ENCODE measurements at places on chromosomes 11 and 22.
A peak's percentile ranks its signal among the peaks of the same experiment; 100 is the strongest.

DNA sequence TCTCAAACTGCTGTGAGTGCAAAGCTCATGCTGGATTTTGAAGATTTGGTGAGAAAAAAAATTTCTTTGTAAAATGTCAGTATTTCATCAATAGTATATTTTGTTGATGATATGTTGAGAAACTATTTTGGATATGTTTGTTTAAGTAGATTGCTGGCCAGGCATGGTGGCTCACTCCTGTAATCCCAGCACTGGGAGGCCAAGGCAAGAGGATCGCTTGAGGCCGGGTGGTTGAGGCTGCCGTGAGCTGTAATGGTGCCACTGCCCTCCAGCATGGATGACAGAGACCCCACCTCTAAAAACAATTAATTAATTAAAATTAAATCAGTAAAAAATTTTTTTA lies 6.9 kb upstream of the IFITM3 start:
- DNase-seq = no peak

DNA sequence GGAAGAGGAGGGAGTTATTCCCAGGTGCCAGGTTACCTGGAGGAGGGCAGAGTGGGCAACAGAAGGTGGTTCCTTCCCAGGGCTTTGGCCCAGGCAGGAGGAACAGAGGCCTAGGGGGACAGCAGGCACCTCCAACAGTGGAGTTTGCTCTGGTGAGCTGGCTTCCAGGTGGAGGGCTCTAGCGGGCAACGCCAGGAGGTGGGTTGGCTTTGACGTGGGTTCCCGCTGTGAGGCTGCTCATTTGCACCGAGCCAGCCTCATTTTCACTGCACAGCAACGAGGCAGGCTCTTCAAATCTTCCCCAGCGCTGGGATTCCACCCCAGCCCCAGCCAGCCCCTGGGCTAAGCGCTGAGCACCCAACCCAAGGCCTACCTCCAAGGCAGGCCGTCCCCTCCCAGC lies 8.1 kb downstream of the IGSF9B start:
- DNase-seq = no peak

- DNase-seq = no peak
Observed at GRCh38 chr11:134711588-134711987, 299.5 kb upstream of the B3GAT1 start.

DNA sequence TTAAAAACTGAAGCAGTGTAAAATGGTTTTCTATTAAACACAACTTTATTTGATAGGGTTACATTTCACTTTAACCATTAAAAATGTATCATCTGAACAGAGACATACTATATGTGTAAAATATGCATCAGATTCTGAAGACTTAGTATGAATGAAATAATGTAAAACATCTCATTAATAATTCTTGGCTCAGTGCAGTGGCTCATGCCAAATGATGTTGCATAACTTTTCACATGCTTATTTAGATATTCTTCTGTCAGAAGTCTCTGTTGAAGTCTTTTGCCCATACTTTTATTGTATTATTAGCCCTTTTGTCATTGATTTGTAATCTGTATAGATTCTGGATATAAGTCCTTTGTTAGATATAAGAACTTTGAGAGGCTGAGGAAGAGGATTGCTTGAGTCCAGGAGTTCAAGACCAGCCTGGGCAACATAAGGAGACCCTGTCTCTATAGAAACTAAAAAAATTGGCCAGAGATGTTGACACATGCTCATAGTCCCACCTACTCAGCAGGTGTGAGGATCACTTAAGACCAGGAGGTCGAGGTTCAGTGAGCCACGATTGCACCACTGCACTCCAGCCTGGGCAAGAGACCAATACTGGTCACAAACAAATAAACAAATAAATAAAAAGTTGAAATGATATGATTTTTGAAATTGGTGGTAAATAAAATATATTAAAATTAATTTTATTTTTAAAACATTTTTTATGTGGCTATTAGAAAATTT lies 73.8 kb upstream of the PARVA start:
- no peak for DNase-seq

GRCh38 chr11:16292167-16292859 lies 64.0 kb downstream of the SOX6 start:
- DNase-seq = no peak

DNA sequence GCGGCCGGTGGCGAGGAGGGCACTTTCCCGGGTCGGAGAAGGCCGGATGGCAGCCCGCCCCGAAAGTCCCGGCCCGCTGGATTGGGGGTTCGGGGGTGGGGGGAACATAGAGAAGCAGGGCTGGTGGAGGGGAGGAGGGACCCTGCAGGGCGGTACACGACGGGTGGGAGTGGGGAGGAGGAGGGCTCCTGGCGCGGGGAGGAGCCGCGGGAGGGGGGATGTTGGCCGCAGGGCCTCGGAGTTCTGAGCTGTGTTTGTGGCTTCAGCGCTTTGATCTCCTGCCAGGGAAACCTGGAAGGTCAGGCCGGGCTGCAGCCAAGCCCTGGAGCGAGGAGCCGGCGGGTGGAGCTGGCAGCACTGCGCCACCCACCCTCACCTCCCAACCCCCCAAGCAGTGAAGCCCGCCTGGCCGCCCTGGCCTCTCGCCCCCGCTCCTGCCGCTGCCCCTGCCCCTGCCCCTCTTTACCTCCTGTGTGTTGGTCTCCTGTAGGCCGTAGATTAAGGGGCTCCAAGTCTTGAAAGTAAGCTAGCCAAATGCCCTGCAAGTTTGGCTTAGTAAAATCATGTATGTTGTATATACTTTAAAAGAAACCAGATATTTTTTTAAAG lies 30.9 kb downstream of the C22orf31 start:
- peak; percentile 91 for DNase-seq

DNA sequence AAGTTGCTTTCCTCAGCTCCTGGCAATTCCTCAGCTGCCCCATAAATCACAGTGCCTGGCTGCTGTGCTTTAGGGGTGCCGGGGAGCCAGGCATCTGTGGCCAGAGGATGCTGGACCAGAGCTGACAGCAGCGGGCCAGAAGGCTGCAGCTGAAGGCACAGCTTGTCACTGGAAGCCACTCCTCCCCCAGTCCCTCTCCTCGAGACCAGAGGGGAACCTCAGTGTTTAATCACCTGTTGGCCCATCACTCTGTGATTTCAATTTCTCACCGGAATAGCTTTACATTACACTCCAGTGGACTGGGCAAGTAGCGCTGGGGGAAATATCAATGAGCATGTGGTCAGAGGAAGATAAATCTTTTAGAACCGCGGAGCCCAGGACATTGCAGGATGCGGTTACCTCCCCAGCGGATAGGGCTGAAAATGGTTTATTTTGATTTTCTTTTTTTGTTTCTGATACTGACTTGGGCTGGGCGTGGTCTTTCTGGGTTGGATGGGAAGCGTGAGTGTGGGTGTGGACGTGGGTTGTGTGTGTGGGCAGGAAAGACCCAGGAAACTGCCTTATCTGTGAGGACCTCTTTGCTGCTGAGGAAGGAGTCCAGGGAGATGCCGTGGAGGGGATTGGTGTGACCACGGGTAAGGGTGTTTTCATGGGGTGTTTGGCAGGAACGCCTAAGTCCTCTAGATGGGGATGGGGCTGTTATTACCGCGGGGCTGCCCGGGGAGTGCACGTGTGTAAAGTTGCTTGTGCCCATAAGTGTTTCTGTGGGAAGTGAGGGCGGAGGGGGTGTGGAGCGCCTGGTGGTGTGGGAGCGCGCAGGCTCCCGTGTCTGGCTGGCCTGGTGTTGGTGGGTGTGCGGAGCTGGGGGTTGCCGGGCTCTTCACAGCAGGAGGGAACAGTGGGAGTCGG lies 4.0 kb downstream of the DAGLA start:
- DNase-seq = no peak

GRCh38 chr11:101487775-101488174 lies 96.0 kb downstream of the TRPC6 start:
- DNase-seq = no peak

- DNase-seq = no peak
Observed at GRCh38 chr11:28054821-28055220, 53.1 kb downstream of the KIF18A start.

DNA sequence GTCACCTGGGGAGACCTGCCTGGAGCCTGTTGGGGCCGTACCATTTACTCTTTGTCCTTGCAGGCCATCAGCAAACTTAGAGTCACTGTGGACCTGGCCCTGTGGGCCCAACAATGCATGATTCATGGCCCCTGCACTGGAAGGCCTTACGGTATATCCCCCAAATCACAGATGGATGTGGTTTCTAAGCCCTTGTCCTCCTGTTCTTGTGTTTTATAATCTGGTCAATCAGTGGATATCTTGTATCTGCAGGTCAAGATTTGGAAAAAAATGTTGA lies 6.2 kb downstream of the TSKU start:
- no peak for DNase-seq
